MCF 10A (cell line): ENCODE measurements at places on chromosomes 5 and 9.

- no peak for DNase-seq
Measured at GRCh38 chr5:197892-198489, 6.7 kb downstream of the LRRC14B start.

GRCh38 chr5:74460694-74461093 lies 179.8 kb downstream of the ENC1 start:
- no peak for DNase-seq

DNA sequence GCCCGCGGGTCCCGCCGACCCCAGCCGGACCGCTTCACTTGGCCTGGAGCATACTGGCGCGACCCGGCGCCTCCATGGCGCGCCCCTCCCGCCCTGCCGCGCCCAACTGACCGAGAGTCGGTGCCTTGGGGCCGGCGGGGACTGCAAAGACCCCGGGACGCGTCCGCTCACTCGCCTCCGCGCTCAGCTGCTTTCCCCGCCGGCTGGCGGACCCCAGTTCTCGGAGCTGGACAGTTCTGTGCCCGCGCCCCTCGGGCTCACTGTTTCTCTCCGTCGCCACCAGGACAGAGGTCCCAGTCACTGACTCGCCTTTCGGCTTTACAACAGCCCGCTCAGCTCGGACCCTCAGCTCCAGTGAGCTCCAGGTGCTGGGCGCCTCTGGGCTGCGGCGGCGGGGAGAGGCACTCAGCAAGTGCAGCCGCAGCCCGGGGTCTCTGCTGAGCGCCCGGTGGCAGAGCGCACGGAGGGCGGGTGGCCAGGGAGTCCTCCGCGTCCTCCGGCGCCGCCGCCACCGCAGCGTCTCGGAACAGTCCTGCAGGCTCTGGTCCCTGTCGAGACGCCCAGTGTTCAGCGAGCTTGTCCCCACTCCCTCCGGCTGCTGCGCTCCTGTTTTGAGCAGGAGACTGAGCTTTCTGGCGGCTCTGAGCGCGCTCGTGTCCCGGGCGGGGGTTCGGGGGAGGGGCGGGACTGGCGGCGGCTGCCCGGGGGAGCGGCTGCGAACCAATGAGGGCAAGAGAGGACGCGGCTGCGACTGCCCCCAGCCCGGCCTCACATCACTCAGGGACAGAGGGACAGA lies at the start of gene SMIM32:
SMIM32 (minus strand) TSS at position 637 of the 796 bp plus-strand sequence. CDS start 638 bp downstream, outside the sequence.
- no peak for DNase-seq

DNA sequence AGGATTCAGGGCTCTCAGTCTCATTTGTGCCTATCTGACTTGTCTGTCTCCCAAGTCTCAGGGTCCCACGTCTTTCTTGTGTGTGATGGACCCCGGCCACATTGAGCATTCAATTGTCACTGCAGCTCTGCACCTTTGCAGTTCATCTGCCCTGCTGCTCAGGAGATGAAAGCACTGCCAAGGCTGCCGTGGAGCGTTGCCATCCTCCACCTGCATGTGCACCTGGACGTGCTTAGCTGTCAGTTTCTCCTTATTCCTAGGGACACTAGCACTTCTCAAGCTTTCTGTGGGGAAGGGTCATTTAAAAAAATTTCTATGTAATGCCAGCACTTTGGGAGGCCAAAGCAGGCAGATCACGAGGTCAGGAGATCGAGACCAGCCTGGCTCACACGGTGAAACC lies 22.8 kb upstream of the GFPT2 start:
- no peak for DNase-seq

DNA sequence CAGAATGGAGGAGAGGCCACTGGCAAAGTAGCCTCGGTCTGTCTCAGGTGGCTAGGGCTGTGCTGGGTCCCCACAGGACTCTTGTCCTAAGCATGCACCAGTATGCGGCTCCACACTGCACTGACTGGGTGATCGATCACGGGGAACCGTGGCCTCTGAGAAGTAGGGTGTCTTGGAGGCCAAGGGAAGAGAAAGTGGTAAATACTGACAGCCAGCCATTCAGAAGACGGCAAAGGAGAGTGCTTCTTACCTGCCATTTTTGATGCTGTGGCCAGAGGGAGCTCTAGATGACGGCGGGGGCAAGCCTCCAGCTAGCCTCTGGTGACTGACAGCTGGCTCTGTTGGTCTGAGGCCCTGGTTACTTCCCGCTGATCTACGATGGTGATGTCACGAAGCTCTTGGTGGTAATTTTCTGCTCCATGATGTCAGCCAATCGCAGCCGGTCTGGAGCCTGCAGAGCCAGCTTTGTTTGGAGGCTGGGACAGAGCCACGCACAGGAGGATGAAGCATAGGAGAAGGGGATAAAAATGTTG lies 40.4 kb upstream of the GADD45G start:
- peak; percentile 18 for DNase-seq

DNA sequence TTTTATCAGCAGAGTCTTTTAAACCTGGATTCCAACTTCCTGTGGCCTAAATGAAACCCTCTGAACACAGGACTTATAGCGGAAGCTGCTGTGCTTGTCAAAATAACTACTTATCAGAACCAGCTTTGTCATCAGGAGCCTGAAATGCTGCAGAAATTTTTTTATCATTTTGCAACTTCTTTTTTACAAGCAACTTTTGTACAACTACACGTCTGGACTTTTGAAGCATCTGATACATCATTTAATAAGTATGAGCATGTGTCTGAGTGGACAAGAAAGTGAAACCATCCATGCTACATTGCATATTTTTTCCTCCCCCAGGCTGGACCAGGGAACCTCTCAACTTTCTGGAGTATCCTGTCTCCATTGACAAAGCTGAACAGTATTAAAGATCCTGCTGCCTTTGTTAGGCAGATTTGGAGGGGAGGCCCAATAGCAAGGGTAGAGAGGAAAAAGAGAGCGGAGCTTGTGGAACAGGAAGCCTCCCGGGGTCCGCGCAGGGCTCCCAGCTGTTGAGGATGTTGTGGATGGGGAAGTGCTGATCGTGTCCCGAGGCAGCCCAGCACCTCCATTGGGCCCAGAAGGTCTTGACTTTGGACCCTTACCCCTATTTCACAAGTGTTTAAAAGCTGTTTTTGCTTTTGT lies 196.6 kb downstream of the MSX2 start:
- DNase-seq = no peak
